ENCODE measurements at places on chromosomes 1 and 21.

GRCh38 chr1:236545621-236546169 lies 21.9 kb downstream of the LGALS8 start:
- no peak for DNase-seq

- DNase-seq, result no peak
Measured at GRCh38 chr1:204889681-204890383, 19.2 kb downstream of the NFASC start.

GRCh38 chr1:97044159-97044760 lies 322.7 kb downstream of the PTBP2 start:
- DNase-seq, result no peak

GRCh38 chr1:20602851-20603450 lies 14.1 kb downstream of the CDA start:
- DNase-seq, result no peak

DNA sequence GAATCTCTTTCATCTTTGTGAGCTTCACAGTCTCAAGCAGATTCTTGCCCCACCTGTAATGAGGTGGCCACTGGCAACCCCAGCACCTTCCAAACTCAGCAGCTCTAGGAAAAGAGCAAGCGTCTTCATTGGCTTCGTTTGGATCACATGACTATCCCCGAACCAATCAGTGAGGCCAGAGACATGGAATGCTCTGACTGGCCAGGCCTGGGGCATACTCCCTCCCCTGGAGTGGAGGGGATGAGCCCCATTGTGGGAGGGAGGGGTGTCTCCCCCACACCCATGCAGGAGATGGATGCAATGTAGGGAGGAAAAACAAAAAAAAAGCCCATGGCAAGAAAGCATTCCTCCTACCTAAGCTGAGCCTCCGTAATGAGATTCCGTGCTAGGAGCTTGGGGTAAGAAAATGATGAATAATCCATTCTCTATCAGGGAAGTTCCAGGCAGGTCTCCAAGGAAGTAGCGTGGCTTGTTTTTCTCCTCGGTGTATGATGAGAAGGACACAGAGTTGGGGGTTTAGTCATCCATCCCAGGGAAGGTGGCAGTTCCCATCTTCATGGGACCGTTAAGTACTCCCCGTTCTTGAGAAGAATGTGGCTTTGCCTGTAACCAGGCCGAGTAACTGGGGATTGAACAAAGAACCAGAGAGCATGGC lies 32.7 kb downstream of the FHAD1 start:
- no peak for DNase-seq

DNA sequence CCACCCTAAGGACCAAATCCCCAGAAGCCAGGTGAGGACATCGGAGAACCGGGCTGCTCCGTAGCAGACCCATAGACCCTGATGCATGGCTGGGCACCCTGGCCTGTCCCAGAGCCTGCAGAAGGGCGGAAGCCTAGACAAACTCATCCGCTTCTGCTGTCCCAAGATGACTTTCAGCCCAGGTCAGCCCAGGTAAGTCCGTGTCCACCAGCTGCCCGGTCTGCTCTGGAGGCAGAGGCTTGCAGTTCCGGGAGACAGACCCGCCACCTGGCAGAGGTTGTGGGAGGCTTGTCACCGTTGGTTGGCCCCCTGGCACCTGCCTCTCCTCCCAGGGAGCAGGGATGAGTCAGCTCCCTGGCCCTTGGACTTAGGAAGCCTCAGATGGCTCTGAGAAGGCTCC lies 22.8 kb upstream of the POFUT2 start:
- no peak for DNase-seq

GRCh38 chr1:6435547-6435946 lies 11.0 kb downstream of the ESPN start:
- DNase-seq, result no peak

- no peak for DNase-seq
Measured at GRCh38 chr1:35171579-35171978, 21.4 kb downstream of the SFPQ start.

DNA sequence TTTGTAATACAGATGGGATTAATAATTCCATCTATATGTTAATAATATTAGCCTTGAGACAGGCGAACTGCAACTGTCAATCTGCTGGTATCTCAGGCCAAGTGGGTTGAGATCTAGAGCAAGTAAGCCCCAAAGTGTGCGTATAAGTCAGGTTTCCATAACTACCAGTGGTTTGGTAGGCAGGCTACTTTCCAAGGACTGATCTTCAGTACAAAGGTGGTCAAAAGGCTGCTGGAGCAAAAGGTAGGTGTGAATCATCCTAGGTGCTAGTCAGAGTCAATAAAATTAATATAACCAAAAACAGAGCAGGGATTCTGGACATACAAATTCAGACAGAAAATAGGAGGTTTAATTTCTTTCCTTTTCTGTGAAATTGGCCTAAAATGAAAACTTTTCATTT lies 328.0 kb downstream of the TGFB2 start:
- DNase-seq, result no peak

GRCh38 chr1:213871179-213871578 lies 116.6 kb upstream of the PROX1 start:
- no peak for DNase-seq

- no peak for DNase-seq
Measured at GRCh38 chr1:244291236-244292201, 160.2 kb downstream of the ADSS2 start.

- DNase-seq, result no peak
Measured at GRCh38 chr1:72547412-72547811, 265.1 kb upstream of the NEGR1 start.

- no peak for DNase-seq
Measured at GRCh38 chr1:212260557-212261355, 24.5 kb upstream of the PPP2R5A start.

DNA sequence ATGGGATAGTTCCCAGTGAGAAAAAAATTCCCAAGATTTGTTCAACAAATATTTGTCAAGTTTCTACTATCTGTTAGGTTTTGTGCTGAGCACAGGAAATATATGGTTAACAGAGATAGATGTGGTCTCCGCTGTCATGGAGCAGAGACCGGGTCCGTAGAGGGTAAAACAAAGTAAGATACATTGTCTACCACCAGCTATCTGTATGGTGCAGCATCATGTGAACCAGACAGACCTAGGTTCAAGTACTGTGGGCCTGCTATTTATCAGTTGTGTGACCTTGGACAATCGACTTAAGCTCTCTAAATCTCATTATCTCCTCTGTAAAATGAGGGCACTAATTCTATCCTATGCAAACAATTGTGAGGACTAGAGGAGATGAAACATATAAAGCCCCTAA lies 109.8 kb downstream of the DUSP10 start:
- DNase-seq, result no peak

DNA sequence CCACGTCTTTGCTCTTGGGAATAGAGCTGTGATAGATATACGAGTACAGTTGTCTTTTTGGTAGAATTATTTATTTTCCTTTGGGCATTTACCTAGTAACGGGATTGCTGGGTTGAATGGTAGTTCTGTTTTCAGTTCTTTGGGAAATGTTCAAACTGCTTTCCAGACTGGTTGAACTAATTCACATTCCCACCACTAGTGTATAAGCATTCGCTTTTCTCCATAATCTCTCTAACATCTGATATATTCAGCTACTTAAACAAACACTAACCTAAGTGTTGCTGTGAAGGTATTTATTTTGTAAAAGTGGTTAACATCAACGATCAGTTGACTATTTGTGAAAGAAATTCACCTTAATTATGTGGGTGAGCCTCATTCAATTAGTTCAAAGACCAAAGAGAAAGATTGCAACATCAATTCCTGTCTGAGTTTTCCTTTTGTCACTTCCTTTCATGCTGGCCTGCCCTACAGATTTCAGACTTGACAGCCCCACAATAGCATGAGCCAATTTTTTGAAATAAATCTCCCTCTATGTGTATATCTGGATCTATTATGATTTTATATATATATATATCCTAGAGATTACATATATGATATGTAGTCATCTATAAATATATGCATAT lies 26.7 kb upstream of the DUSP10 start:
- no peak for DNase-seq

GRCh38 chr1:168970926-168971659 lies 135.4 kb upstream of the ATP1B1 start:
- no peak for DNase-seq

DNA sequence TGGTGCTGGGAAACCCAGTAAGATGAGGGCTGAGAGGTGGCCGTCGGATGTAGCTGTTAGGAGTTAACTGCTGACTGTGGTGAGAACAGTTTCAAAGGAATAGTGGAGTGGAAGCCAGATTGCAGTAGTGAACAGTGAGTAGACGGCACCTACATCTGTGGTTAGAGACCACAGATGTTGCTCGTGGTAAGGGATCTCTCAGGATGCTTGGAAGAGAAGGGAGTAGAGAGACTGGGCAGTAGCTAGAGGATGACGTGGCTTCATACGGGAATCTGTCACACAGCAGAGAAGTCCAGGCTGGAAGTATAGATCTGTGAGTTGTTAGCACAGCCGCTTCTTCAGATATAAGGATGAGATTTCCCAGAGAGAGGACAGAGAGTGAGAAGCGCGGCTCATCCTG lies 7.8 kb upstream of the ARTN start:
- no peak for DNase-seq

DNA sequence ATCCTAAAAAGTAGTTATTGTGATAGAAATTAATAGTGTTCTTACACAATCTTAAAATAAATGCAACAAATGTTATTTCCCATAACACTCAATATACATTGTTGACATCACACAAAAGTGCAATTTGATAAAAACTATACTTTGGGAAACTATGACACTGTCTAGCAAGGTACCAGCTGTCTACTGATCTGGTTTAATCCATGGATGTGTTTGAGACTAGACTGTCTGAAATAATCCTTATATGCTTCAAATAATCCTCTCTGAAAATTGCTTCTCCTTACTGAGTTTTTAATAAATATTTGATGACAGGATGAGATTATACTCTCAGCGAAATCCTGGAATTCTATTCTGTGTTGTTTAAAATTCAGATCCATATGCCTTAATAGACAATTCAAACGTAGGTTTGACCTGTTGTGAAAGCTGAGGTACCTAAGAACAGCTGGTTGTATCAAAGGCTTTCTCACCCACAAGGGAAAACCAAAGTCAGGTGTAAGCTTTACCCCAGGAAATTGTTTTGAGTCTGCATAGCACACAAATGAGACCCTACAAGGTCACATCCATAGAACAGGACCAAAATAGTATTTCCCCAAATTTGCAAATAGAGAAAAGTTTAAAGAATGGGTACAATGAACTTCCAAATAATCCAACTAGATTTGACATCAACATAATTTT lies 8.8 kb upstream of the GFI1 start:
- DNase-seq, result no peak

DNA sequence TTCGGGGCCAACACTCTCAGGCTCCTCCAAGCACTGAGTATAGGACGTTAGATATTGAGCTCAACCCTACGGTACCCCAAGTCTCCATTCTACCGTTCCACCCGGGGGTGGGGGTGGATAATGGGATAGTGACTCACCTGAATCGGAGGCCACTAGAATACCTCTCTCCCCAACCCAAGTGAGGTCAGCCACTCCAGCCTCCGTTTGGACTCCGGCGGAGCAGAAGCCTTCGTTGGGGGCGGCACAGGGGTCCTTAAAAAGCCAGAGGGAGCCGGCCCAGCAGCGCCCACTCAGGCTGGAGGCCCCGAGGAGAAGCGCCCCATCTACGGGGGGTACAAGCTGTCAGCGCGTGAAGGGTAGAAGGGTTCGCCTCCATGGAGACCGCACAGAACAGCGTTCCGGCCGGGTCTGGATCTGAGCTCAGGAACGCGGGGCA lies 556 bp downstream of the WDR77 start:
- no peak for DNase-seq

GRCh38 chr1:232635778-232636356 lies 5.9 kb upstream of the SIPA1L2 start:
- no peak for DNase-seq

DNA sequence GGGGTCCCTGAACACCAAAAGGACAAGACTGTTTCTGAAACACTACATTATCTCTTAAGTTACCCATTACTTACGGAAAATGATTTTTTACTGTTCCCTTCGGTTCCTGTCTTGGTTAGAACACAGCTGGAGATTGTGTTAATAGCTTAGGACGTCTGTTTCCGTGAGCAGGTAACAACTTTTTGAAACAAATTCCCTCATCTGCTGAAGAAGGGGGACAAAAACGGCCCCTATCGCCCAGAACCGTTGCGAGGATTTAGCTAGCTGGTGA lies 67.8 kb downstream of the SLC35A3 start:
- DNase-seq, result no peak

DNA sequence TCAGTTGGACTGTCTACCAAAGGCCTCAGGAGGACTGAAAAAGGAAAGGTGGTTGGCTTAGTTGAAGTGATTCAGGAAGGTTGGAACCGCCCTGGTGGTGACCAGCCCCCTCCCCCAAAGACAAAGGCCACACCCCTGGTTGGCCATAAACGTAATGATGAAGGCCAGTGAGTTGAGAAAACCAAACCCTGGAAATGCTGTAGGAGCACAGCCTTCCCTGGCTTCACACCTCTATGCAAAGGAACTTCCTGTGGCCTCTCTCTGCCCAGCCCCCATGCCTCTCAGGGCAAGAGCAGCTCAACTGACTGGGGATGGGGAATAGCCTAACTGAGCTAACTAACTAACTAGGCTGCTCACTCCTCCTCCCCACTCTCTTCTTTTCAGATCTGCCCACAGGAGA lies 90.4 kb downstream of the NPHP4 start:
- no peak for DNase-seq

- no peak for DNase-seq
Measured at GRCh38 chr21:46420241-46421190, 38.2 kb upstream of the DIP2A start.

GRCh38 chr1:208799186-208799585 lies 555.0 kb upstream of the PLXNA2 start:
- no peak for DNase-seq

DNA sequence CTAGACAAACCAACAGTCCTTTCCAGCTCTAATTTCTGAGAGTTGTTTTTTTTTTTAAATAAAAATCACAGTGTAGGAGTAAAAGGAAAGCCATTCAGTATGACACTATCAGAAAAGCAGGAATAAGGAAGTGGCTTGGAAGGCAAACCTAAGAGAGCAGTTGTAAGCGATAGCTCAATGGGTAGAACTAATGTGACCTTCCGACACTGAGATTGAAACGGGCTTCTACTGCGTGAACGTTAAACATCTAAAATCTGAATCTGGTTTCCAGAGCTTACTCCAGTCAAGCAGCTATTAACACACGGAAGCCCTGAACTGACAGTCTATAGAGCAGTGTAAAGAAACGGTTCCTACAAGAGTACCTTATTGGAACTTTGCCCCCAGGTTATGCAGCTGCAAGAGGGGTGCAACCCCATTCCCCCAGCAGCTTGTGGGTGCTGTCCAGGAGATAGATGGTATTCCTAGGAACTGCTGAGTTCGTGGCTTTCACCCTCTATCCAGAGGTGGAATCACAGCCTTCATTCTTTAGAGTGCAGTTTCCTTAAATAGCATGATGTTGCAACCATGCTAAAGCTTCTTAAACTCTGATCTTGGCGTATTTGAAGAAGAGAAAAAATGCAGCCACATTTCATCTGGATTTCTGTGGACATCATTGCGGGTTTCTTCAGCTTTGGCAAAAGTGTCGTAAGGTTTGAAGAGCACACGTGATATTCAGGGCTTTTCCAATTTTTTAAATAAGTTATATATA lies 3.3 kb upstream of the IRF2BP2 start:
- no peak for DNase-seq

GRCh38 chr1:10635085-10635896 lies 160.5 kb downstream of the PEX14 start:
- no peak for DNase-seq

All from pulmonary artery endothelial cell (primary cell).